ENCODE measurements at places on chromosomes 2 and 18.

GRCh38 chr2:197312186-197312585 lies 1.6 kb upstream of the ANKRD44 start:
- no peak for DNase-seq

DNA sequence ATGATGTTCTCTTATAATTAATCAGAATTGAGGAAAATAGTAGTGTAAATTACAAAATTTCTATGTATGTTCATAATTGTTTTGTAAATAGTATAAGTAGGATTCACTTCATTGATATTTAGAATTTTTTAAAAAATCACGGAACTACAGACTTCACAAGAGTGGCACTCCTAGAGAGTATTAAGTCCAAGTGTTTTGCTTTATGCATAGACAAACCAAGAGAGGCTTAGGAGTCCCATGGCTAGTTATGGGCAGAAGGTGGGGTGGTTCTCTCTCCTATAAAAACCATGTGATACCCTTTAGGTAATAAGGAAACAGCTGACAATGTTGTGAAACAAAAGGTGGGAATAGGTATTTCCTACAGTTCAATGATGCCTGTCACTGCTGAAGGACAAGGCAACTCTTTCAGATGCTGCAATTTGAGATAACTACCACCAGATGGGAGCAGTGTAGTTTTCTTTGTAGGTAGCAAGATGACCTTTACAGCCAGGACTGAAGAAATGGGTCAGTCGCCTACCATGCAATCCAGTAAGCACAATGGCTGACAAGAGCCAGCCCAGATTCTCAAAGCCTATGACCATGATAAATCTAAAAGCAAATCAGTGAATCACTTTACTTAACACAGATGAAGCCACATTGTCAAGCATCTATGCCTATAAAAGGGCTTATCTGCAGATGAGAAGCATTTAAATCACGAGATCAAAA lies 83.9 kb downstream of the AAK1 start:
- DNase-seq = no peak

- no peak for DNase-seq
Observed at GRCh38 chr18:79606621-79607331, 72.8 kb upstream of the CTDP1 start.

DNA sequence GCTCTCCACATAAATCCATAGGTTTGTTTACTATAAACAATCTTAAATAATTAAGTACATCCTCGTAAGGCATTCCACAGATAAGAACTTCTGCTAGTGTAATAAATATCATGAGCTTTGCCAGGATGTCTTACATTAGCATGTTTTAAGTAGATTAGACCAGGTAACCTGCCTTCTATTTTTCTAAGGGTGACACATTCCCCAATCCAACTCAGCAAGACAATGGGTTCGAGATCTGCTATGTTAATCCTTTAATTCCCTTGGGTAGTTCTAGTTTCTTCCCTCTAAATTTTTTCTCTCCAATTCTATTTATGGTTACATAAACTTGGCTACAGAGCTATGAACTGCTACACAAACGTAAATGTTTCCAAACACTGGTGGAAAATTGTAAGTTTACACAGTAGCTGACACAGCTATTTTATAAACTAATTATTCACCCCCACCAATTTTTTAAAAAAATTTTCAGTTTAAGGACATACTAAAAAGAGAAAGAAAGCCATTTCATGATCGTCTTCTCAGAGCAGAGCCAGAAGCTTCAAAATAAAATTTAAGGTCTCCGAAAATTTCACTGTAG lies 386.5 kb upstream of the SLC39A10 start:
- no peak for DNase-seq

- no peak for DNase-seq
Observed at GRCh38 chr2:9392898-9393765, 30.2 kb downstream of the ITGB1BP1 start.

GRCh38 chr18:13474907-13475545 lies 251.3 kb downstream of the FAM210A start:
- no peak for DNase-seq

GRCh38 chr2:226699321-226699720 lies 100.3 kb downstream of the IRS1 start:
- peak; percentile 25 for DNase-seq

Measured in gastrocnemius medialis (tissue), 4 donors.